ENCODE measurements at places on chromosomes 7 and 10.

- no peak for DNase-seq
Measured at GRCh38 chr7:132557489-132558044, 18.7 kb downstream of the PLXNA4 start.

- DNase-seq = no peak
Measured at GRCh38 chr7:100825215-100825671, 2.1 kb downstream of the EPHB4 start.

GRCh38 chr10:103199488-103199887 is 6.4 kb upstream of the NT5C2 start:
- no peak for DNase-seq

- DNase-seq = no peak
Measured at GRCh38 chr7:116525298-116525912, 569 bp downstream of the CAV1 start.

DNA sequence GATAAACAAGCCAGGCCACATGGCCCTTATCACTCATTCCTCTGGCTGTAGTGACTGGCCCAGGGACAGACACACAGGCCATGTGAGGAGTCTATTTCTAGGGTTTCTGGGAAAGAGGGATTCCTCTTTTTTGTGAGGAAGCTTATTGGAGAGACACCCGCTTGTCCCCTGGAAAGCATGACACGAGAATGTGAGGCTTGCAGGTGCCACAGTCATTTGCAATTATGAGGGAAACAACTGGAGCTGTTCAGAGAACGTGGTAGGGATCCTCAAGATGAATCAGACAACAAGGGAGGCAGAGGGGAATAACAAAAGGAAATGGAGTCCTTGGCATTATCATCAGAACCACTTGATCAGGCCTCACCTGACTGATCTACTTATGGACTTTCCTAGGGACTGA is 64.5 kb downstream of the ADCYAP1R1 start:
- no peak for DNase-seq

- no peak for DNase-seq
Measured at GRCh38 chr10:97279121-97279815, 13.2 kb downstream of the ARHGAP19 start.

DNA sequence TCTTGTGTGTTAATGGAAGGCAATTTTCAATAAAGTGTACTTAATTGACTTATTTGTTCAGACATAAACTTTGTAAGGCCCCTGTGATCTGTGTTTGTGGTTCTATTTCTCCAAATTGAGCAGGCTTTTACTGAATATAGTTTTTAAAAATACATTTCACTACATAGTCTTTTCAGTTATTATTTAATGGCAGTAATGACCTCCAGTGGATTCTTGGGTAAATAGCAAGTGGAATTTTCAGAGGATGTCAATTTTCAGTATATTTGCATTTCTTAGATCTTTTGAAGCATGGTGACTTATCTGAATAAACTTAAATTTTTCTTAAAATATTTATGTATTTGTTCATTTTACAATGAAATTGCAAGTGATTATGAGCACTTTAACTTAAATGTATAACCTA is 203.1 kb upstream of the PCLO start:
- no peak for DNase-seq
